ENCODE measurements at places on chromosomes 6 and 20. TPM values are rescaled to one million over a fixed set of nuclear protein-coding genes. Genes with fewer than 3 reads are reported as not detected.
A peak's percentile ranks its signal among the peaks of the same experiment; 100 is the strongest.

DNA sequence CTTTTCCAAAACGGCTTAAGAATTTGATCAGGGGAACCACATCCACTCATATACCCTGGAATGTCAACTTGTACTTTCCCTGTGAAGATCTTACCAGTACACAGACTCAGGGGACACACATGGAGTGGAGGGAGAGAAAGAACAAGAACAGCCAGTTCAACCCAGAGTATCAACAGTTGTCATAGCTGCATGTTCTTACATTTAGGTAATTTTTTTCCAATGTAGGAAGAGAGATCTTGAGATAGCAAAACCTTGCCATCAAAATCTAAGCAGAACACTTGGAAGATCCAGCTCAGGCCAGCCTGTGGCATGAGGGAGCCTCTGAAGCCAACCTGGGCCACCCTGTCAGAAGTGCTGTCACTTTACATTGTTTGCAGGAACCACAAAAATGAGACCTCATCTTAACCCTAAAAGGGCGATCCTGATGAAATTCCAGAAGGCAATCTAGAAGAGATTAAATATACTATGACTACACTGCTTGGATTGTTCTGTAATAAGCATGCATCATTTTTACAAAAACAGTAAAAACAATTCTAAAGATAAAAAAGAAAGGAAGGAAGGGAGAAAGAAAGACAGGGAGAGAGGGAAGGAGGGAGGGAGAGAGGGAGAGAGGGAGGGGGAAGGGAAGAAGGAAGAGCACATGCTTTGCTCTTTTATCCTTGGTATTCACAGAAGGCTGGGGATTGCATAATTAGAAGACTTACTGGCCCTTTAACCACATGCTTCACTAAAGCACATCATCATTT lies 124.7 kb upstream of the TCF21 start:
- DNase-seq: no peak

DACT2 gene
- total RNA-seq: 0.17 TPM

DNA sequence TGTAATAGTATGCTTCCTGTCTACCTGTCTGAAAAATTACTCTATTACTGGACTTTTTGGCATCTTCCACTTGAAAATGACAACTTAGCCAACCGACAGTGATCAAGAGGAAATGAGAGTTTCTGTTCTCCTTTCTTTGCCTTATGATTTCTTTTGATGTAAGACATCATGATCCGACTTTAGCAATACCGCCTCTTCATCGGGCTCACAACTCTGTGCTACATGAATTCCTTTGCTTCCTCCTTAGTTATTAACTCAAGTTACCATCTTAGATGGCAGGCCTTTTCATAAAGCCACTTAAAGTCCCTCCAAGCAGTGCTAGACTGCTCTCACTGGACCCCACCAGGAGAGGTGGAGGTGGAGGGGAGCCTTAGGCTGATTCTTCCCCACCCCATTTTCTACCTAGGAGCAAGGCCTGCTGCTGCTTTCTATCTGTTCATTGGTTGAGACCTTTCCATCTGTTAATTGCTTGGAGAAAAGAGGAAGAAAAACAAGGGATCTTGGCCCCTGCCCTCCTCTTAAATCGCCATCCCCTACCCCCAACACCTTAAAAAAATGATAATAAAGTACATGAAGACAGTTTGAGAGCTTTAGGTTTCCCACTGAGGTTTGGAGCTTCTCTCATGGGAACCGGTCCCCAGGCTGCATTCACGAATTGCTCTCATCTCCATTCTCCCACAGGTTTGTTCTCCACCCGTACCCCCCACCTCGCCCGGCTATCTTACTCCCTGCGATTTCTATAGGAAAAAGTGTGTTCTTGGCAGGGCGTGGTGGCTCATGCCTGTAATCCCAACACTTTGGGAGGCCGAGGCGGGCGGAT lies 21.6 kb upstream of the MCM3 start:
- no peak for DNase-seq

DNA sequence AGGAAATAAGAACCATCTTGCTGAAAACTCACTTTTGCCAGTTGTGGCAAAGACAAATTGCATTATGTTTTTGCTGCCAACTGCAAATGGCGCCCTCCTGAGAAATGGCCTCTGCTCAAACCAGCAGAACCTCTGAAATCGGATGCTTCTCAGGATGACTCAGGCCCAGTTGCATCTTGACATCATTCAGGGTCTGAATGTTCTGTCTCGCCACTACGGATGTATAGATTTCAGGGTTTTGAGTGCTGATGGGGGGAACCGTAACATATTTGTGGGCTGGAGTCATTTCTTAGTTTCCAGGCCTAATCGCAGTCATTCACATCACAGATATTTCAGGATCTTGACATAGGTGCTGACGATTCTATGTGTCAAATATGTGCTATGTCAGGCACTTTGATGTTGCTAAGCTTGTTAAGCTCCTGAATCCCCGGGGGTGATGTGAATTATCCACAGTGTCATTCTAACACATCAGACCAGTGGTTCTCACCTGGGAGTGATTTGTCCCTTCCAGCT lies 207.1 kb downstream of the NFATC2 start:
- DNase-seq: no peak

DNA sequence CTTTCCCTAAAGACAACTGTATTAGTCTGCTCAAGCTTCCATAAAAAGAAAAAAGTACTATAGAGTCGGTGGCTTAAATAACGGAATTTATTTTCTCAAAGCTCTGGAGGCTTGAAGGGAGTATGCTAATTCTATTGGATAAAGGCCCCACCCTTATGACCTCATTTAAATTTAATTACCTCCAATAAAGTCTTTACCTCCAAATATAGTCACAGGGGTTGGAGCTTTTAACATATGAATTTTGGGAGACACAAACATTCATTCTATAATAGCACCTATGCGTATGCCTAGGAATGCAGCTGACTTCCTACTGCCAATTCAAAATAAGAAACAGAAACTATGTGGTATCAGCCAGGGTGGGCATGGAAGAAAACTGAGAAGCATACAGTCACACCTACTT lies 25.4 kb downstream of the KIAA0319 start:
- DNase-seq: no peak

- DNase-seq: peak; percentile 66
Measured at GRCh38 chr6:91476000-91476399, 889.1 kb upstream of the MAP3K7 start.

DNA sequence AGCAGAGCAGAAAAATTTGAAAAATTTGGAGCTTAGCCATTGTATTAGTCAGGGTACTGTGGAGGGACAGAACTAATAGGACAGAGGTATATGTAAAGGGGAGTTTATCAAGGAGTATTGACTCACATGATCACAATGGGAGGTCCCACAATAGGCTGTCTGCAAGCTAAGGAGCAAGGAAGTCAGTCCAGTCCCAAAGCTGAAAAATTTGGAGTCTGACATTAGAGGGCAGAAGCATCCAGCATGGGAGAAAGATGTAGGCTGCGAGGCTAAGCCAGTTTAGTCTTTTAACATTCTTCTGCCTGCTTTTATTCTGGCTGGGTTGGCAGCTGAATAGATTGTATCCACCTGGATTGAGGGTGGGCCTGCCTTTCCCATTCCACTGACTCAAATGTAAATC lies 82.0 kb downstream of the SMPDL3A start:
- DNase-seq: no peak

CALHM6 gene
- total RNA-seq: 55.3 TPM

DNA sequence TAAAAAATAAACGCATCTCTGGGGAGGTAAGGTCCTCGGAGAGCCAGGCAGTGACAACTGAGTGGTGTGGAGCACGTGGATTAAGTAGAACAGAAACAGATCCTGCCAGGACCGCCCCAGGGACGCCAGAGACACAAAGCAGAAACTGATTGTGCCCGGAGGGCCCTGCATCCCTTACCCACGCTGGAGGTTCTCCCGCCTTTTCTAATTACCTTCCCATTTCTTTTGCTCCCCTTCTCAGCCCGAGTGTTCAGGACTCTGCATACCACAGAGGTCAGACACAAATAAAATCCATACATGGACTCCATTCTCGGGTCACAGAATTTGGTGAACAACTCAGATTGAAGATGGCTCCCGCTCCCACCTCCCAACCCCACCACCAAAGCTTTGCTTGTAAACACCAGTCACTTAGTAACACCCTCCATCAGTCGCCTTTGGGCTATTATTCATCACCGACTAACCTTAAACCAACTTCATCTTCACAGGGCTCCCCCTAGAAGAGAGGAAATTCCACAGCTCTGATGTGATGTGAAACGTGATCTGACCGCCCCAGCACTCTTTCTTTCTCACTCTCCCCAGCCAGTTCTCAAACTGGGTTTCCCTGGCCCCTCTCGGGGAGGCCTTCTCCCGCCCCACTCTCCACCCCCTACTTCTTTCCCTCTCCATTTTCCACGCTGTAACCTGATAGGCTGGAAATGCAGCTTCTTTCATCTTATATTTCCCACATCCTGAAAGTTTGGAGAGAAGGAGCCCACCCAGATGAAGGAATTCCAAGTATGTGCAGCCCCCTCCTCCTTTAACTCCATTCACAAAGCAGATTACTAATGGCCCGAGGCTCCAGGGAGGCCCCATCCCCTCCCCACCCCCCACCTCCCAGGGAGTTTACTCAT lies 32.5 kb upstream of the PIM1 start:
- no peak for DNase-seq

Measured in adrenal gland (tissue), 19 donors.